ENCODE measurements at places on chromosomes 16 and 17. TPM values are rescaled to one million over a fixed set of nuclear protein-coding genes. Genes with fewer than 3 reads are reported as not detected.

- peak; percentile 12 for ATAC-seq
Observed at GRCh38 chr17:63549289-63549945, 860 bp upstream of the DCAF7 start.

METTL22 gene
- 15.9 TPM for total RNA-seq

GRCh38 chr17:79446399-79447009 lies 164.3 kb downstream of the RBFOX3 start:
- no peak for ATAC-seq

RANBP10 gene
- 20.1 TPM for total RNA-seq

CCDC154 gene
- 0.12 TPM for total RNA-seq

NDRG4 gene
- total RNA-seq = 31.6 TPM

DNA sequence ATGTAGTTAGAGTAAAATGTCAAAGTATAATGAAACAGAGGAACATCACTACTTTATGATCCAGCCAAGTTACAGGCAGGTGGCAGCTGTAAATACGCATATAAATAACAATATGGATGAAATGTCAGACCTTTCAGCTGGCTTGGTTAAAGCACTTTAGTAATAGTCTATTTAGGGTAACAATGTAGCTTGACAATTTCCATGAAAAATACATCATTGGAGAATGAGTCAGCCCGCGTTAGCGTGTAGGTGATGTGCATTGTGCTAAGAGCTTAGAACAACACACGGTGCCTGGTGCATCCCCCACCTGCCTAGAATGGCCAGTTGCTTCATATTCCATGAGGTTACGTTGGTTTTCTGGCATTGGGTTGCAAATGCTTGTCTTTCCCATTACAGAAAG lies 119.4 kb downstream of the RBFOX1 start:
- ATAC-seq = no peak

RNF167 gene
- 79.2 TPM for total RNA-seq

MTSS2 gene
- 32.8 TPM for total RNA-seq

DNA sequence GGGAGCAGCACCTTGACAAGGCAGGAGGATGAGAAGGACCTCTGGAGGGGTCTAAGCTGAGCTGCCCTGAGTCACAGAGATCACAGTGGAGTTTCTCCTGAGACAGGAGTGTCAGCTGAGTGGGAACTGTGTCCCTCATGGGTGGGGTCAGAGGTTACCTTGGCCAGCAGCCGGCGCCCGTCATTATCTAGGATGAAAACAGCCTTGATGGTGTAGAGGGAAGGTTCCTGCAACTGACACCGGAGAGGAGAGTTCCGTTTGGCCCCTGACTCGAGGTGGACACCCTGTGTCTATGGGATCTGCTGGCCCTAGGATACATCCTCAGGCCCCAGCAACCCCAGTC lies 933 bp downstream of the COPZ2 start:
- no peak for ATAC-seq

DNA sequence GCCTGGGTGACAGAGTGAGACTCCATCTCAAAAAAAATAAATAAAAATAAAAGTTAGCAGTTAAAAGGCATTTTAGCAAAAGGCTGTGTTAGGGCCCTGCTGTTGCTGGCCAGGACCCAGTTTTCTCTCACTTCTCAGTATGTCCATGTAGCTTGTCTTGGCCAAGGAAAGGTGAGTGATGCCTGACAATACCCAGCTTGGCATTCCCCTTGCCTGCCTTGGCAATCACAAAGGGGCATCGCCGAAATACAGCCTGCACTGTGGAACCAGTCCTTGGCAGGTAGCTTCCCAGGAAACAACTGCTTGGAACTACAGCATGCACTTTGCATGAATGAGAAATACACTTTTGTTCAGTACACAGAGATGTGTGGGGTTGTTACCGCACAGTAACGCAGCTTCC lies 61.7 kb downstream of the DNAH17 start:
- ATAC-seq = no peak

Data from esophagus mucosa (tissue), 1 donor.